ENCODE measurements at places on chromosomes 13 and 19.

DNA sequence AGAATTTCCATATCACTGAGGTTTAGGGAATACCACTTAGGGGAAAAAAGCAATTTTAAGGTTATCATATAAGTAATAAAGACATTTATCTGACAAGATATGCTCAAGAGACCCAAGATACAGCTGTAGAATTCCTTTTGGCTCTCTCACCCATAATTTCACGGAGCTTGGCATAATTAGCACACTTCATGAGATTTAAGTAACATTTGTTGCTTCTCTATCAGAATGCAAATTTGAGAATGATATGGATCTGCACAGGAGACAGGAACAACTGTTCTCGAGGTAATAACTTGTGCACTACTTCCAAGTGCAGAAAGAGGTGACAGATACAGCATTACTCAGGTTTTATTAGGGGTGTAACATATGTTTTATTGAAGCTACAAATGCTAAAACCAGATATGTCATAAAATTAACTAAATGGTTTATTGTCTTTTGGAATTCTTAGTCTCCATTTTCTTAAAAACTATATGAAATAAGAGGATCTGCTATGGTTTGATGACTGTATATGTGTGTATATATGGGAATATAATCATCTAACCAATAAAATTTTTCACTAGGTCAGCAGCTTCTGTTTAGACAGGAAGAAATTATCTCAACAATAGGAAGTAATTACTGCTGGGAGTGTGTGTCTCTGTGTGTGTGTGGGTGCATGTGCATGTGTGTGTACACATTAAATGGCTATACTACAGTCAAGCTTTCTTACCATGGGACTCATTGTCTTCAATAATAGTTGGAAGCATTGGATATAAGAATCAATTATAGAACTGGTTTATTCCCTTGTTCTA lies 401.3 kb downstream of the PCDH17 start:
- DNase-seq: no peak

- no peak for DNase-seq
These were observed 4.0 kb downstream of the ZBTB7A start for GRCh38 chr19:4062419-4063368.

DNA sequence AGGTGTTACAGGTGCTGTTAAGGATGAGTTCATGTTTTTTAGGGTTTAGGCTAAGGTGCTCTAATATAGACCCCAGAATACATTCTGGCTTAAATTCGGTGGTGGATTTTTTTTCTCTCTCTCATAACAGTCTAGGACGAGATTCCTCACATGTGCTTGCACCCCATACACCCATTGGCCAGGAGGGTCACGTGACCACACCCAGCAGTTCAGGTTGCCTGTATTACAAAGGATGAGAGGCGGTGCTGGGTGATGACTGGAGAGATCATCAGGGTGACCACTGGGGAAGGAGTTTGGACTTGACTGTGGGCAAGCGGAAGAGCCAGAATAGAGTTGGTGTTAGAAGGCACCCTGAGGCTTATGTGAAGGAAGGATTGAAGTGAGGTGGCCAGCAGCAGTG lies 27.7 kb downstream of the PPP2R1A start:
- DNase-seq: no peak

DNA sequence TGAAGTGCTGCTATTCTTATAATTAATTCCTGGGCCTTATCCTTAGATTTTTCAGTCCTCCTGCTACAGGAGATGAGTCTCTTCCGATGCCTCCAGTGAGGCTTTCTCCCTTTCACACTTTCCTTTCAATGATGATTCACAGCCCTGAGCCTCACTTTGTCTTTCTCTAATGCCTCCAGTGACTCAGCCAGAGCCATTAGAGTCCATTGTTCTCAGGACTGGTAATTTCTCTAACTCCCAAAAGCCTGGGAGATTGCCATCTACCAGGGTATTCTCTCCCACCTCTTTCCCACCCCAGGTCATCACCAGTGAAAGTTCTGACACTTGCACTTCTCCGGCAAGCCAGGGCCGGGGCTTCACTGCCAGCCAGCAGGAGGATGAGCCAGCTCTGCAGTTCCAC lies 49.6 kb upstream of the ARGLU1 start:
- no peak for DNase-seq

DNA sequence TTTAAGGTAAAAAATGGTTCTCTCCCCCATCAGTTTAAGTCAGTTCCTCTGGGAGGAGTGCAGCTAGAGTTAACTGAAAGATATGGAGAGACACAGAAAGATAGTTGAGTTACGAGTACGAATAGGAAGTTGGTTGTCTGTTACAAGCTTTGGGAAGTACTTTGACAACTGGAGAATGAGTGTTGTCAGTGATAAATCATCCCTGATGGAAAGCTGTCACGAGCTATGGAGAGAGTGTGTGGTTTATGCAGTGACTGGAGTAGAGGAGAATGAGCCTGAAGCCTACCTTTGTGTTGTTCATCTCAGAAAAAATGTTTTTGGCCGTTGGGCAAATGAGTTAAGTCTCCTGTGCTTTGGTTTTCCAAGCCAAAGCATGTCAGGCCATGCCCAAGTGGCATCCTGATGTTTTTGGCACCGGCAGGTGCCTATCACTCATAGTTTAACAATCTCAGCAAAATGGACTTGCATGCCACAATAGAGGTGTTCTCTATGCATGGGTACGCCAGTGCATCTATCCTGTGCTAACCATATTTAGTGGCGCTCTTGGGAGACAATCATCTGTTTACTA lies 350.2 kb downstream of the IRS2 start:
- DNase-seq: no peak

GRCh38 chr13:99642841-99643240 lies 141.6 kb downstream of the TM9SF2 start:
- no peak for DNase-seq

DNA sequence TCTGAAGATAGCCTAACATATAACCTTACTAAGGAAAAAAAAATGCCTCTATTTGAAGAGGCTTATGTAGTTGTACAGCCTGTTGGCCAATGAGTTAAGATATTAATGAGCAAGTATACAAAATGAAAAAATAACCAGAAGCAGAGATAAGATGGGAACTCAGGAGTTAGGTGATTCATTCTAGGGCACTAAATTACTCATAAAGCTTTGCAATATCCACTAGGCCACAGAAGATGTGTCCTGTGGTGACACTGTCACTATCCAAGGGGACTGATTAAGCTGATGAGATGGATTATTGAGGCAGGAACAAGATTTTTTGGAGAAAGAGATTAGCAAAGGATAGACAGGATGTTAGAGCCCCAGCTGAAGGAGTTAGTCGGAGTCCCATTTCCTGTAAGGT lies 99.6 kb downstream of the LIG4 start:
- no peak for DNase-seq

- no peak for DNase-seq
These were observed 46.2 kb downstream of the KLF2 start for GRCh38 chr19:16370641-16371391.

DNA sequence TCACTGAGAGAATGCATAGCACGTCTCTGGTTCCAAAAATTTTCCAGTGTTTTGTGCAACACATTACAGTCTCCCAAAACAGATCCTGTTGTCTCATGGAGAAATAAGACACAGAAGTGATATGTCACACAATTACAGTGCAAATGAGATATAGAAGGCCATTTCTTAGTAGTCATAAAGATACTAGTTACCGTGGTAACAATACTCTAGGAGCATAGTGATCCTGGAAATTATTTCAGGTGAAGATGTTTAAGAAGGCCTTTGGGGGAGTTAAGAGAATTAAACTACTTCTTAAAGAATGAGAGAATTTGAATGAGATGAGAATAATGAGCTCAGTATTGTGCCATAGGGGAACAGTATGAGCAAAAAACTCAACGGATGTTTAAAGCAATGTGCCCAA lies 628.0 kb upstream of the MIR17HG start:
- no peak for DNase-seq

DNA sequence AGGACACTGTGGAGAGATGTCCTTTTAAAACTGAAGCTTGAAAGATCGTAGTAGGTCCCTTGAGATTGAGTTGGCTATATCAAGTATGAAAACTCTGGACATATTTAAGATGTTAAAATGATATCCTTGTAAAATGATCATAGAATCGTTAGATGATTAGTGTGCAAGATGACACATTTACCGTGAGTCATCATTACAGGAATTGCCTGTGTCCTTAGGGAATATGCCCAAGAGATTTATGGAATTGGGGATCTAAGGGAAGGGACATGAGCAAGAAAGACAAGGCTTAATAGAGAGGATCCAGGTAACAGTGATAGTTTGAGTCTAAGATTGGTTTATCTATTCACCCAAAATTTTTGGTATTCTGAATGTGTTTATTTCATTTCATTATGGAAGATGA lies 233.7 kb downstream of the GPC5 start:
- DNase-seq: no peak

GRCh38 chr19:9862938-9863337 lies 27.8 kb downstream of the PIN1 start:
- no peak for DNase-seq

- no peak for DNase-seq
These were observed 771.3 kb upstream of the ARGLU1 start for GRCh38 chr13:107339209-107339608.

DNA sequence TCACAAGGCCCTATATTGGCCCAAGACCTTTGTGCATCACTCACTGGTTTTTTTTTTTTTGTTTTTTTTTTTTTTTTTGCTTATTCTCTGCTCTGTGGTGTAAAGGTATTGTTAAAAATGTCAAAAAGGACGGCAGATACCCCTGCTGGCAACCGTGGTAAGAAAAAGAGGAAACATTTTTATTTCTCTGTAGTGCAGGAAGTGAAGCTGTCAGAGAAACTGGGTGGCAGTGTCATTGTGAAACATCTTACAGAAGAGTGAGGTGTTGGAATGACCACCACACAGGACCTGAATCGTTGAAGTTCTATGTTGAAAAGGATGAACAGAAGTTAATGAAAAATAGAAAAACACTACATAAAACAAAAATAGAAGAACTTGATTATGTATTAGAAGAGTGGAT lies 346.4 kb downstream of the FGF9 start:
- no peak for DNase-seq

DNA sequence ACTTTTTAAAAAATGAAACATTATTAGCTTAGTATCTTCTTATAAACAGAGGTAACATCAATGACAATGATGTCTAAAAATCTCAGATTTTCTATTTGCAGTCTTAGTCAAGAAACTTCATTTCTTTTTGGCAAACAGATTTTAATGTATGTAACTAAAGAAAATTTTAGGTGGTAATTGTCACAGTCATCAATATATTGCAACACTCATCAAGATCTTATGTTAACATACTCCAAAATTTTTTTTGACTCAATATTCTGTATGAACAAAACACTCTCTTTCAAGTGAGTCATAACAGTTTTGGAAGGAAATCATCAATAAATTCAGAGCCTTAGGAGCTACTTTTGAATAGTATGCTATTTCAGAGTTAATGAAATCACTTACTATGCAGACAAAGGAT lies 1507.6 kb downstream of the SLITRK1 start:
- no peak for DNase-seq

GRCh38 chr13:46663206-46664037 lies 110.5 kb downstream of the LRCH1 start:
- no peak for DNase-seq

DNA sequence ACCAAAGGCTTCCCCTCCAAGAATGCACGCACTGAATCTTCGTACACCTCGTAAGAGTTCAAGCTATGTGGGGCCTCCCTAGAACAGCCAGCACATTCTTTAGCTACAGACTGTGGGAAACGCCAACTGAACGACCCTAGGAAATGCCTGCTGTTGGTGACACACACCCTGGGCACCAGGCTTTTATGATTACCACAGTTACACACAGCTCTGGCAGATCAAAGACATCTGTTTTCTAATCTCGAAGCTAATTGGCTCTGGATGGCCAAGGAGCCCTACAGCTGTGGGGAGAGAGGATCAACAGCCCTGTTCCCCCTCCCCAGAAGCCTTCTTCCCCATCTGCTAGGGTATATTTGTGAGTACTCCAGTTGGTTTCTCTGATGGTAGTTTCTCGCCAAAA lies 123.0 kb downstream of the COL4A1 start:
- DNase-seq: no peak

GRCh38 chr13:48221686-48222187 lies 11.3 kb upstream of the ITM2B start:
- no peak for DNase-seq

DNA sequence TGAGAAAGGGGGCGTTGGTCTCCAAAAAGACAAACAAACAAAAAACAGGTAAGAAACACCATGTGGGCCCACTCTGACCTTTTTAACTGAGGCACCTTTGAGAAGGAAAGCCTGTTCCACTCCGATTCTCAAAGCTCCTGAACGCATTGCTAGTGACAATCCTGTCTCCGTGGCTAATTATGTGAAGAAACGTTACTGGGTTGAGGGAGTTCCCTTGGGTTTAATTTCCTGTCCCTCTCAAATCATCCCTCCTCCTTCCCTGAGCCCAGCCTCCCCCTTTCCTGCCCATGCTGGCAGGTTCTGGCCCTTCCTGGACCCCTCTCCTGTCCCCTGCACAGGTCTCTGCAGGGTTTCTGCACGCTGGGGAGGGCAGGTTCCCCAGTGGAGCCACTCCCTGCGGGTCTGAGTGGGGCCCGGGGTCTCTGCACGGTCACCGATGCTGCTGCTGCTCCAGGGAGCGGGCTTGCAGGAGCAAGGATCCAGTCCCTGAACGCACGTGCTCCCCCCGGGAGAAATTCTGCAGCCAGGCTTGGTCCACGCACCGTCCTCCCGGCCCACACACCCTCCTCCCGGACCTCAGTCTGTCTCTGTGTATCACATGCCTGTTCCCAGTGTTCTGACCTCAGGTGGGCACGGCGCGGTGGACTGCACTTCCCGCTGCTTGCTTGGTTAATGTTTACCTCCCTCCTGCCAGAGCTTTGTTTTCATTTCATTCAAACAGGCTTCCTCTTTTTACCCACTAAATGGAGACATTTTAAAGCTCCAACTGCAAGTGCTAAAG lies 76.4 kb upstream of the MCF2L start:
- no peak for DNase-seq

- no peak for DNase-seq
These were observed 257.7 kb downstream of the SPRY2 start for GRCh38 chr13:80083081-80083852.

- no peak for DNase-seq
These were observed 861.1 kb downstream of the GPC5 start for GRCh38 chr13:92259523-92259922.

Measured in D341Med (cell line).